ENCODE measurements at places on chromosomes 12 and 14. TPM values are rescaled to one million over a fixed set of nuclear protein-coding genes. Genes with fewer than 3 reads are reported as not detected.

ACSM4 gene
- not detected for total RNA-seq

VRTN gene
- not detected for total RNA-seq

ITGB7 gene
- total RNA-seq = 5.2 TPM

ERBB3 gene
- 36.5 TPM for total RNA-seq

RPL10L gene
- not detected for total RNA-seq
